Spleen (tissue), 13 donors: ENCODE measurements at places on chromosomes 11 and 22. TPM values are rescaled to one million over a fixed set of nuclear protein-coding genes. Genes with fewer than 3 reads are reported as not detected.

Gene SMTNL1
- not detected for total RNA-seq

Gene OR52D1
- not detected for total RNA-seq

DNA sequence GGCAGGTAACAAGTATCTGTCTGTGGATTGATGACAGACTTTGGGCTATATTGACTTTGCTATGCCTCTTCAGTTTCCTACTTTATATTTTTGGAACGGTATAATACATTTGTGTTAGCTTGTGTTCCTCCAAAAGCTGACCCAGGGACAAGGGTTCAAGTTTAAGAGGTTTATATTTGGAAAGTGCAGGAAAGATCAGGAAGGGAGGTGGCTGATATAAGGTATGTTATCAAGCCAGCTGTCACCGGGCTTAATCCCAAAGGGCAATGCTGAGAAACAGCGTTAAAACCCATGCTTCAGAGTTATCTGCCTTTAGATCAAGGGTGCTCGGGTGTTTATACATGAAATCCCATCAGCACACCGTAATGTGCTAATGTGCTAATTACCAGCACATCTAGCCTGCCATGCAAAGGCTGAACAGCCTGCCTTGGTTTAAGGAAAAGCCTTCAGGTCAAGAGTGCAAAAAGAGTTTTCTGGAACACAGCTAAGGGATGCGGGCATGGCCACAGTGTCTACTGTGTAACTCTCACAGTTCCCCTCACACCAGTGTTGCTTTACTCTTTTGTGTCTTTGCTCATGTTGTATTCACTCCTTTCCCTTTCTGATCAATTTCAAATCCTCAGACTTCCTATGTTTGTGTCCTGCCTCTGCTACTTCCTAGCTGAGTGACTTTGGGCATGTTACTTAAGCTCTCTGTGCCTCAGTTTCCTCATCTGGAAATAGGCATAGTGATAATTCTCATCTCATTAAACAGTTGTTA is 77.5 kb downstream of the BDNF start:
- DNase-seq: no peak

DNA sequence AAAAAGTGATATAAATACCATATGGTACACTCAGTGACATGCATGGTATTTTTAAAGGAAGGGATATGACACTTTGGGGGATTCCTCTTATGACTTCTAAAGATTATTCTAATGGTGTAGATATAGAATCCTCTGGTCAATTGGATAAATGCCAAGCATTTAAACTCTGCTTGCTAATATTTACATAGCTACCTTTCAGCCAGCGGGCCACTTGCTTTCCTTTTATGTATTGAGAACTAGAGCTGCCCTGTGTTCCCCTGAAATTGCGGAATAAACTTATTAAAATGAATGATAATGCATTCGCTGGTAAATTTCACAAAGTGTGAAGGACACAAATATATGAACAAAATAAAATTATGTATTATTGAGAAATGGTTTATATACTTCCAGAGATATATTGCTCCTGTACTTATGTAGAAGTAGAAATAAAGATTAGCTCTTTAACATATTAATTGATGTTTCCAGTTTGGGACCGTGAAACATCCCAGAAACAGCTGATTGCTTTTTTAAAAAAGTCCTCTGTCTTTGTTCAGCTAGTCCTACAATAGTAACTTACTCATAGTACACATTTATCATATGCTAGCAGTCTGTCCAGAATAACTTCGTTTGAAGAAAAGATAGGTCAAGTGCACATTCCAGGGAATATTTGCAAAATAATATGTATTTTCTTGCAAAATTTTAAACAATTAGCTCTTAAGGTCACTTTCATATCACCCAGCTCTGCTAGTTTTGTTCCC is 40.1 kb upstream of the CARD18 start:
- DNase-seq: no peak

GRCh38 chr11:12785901-12786300 is 111.7 kb downstream of the TEAD1 start:
- DNase-seq: no peak

DNA sequence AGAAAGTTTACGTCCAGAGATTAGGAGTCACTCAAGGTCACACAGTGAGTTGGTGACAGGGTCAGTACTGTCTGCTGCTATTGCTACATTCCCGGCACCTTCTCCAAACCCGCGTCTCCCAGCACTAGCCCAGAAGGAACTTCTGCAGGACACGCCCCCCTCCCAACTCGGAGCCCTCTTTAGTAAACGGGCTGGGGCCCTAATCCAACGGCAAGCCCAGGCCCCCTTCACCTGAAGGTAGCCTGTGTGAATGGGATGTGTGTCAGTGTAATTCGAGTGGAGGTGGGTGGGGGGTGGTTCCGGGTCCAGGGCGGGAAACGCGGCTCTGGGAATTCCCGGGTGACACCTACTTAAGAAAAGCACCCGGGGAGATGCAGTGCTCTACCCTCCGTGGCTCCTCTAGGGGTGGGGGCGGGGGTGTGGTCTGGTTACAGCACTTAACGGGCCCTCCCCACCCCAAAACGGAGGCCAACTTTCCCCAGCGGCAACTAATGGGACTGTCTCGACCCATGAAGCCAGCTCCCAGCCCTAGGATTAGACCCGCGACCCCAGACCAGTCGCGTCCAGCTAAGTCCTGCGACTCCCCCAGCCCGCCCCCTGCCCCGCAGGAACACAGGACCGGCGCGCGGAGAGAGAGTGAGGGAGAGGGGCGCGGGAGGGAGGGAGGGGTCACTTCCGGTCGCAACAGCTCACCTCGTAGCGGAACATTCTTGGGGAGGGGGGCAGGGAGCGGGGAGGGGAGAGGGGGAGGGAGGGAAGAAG is 468 bp downstream of the PATL1 start:
- DNase-seq: peak; percentile 94

GRCh38 chr11:110296226-110297075 is at the start of gene RDX:
TSS of gene RDX (minus strand) at chr11:110296614. CDS start at chr11:110279692, 16,922 bp downstream.
- peak; percentile 93 for DNase-seq

DNA sequence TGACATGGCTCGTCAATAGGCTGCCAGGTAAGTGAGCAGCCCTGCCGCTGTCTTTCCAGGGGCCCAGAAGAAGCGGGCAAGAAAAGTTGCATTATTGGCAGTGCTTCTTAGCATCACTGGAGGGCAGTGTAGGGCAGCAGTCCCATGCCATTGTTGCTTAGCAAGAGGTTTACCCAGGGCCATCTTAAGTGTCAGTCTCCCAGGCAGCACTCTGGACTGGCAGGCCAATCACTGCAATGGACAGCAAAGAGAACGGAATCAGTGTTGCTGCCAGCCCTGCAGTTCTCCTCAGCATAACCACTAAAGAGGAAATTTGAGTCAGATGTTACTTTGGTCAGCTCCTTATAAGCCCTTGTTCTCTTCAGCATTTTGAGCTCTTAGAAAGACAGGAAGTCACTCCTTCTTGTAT is 13.4 kb upstream of the GRK2 start:
- DNase-seq: no peak

Gene C22orf31
- not detected for total RNA-seq

Gene MMP12
- total RNA-seq: 8.9 TPM

Gene DDI1
- total RNA-seq: not detected

Gene KDM4E
- not detected for total RNA-seq

DNA sequence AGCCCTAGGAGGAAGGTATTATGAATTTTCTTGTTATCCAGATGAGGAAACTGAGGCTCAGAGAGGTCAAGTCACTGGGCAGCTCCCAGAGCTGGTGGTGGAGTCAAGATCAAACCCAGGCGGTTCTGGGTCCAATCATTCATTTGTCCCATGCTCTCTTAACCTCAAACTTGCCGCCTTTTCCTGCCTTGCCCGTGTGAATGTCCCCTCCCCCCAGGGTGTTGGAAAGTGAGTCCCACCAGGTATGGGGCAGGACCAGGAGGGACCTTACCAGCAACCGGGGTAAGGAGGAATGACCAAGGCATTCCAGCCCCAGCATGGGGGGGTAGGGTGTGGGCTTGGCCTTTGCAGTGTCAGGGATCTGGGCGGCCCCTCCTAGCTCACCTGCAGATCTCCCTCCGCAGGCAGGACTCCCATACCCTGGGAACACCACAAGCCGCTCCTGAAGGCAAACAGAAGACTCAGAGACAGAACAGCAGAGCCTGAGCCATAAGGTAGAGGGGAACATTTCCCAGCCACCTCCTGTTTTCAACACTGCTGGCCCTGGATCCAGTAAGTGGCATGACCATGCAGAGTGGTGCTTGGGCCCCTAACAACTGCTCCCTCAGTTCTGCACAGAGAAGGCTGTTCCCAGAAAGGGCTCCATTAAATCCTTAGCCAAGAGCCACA is 41.2 kb upstream of the SYT7 start:
- DNase-seq: no peak

Gene SLC43A3
- total RNA-seq: 29.9 TPM

Gene BLID
- total RNA-seq: not detected
